ENCODE measurements at places on chromosomes 12 and 14. TPM values are rescaled to one million over a fixed set of nuclear protein-coding genes. Genes with fewer than 3 reads are reported as not detected.

The CBLN3 gene
- total RNA-seq, result 4.2 TPM

The SERPINA10 gene
- total RNA-seq, result not detected

The GLIPR1L1 gene
- total RNA-seq, result not detected

The GYS2 gene
- not detected for total RNA-seq

The NTF3 gene
- 16.1 TPM for total RNA-seq

The TAS2R9 gene
- not detected for total RNA-seq

The BCL2L14 gene
- not detected for total RNA-seq

The DAO gene
- 0.28 TPM for total RNA-seq

The C14orf132 gene
- 70.8 TPM for total RNA-seq

The DPY19L2 gene
- 9.3 TPM for total RNA-seq

The OR4E2 gene
- not detected for total RNA-seq

The RBM25 gene
- total RNA-seq, result 55.0 TPM

The LRP1-AS gene
- total RNA-seq, result not detected

The CCDC196 gene
- not detected for total RNA-seq

The ITPK1 gene
- 68.6 TPM for total RNA-seq

The TIGAR gene
- total RNA-seq, result 10.3 TPM

The SLC6A12 gene
- total RNA-seq, result 1.0 TPM

The NINJ2 gene
- 4.6 TPM for total RNA-seq

The ARHGAP9 gene
- total RNA-seq, result 20.7 TPM

The HOXC6 gene
- total RNA-seq, result 31.1 TPM

The KRT6C gene
- total RNA-seq, result not detected

The AKAP3 gene
- total RNA-seq, result 1.2 TPM

The HSPA2 gene
- total RNA-seq, result 32.7 TPM

The LYZ gene
- total RNA-seq, result 20.7 TPM

The DLK1 gene
- total RNA-seq, result not detected

The KRT77 gene
- total RNA-seq, result not detected

The ERBB3 gene
- 1.4 TPM for total RNA-seq

Measured in posterior vena cava (tissue), 2 donors.